ENCODE measurements at places on chromosomes 1 and 21.

GRCh38 chr21:37117204-37117603 lies 44.1 kb downstream of the TTC3 start:
- no peak for DNase-seq

GRCh38 chr21:44870748-44871495 lies 2.6 kb downstream of the PTTG1IP start:
- DNase-seq: no peak

DNA sequence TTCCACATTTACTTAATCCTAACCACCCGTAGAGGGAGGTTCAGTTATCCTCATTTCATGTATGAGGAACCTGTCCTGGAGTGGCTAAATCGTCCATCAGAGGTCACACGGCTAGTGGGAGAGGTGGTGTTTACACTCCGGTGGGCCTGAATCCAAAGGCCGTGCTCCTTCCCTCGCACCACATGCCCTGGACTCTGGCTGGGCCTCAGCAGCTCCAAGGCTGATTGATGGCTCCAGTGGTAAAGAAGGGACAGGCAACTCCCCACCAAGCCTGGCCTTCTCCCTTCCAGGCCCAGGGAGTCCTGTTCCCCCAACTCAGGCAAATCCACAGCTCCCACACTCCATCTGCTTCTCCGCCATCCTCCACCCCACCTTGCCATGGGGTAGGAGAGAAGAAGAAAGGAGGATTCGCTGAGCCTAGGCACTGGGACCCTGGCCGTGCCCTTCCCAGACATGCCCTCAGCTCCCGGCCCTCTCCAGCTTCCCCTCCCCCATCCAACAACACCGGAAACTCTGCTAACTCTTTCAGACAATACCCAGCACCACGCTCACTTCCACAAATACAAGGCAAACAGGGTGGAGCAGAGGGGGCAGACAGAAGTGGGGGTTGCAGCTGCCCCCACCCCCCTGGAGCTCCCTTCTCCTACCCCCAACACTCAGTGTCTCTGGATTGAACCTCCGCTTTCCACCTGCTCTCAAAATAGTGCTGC lies 10.9 kb downstream of the ARHGEF2 start:
- DNase-seq: peak; percentile 29

DNA sequence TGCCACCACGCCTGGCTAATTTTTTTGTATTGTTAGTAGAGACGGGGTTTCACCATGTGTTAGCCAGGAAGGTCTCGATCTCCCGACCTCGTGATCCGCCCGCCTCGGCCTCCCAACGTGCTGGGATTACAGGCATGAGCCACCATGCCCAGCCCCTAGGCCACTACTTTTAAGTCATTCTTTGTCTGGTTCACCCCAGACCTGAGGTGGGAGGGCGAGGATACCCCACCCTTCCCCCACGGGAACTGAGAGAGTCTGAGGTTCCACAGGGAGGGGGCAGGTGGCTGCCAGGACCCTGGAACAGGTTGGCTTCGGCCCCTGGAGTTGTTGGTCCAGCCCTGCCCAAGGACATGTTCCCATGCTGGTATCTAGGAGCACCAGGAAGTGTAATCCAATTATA lies 7.7 kb upstream of the SDC3 start:
- DNase-seq: no peak

- DNase-seq: no peak
Observed at GRCh38 chr1:235943581-235944114, 76.9 kb upstream of the LYST start.

DNA sequence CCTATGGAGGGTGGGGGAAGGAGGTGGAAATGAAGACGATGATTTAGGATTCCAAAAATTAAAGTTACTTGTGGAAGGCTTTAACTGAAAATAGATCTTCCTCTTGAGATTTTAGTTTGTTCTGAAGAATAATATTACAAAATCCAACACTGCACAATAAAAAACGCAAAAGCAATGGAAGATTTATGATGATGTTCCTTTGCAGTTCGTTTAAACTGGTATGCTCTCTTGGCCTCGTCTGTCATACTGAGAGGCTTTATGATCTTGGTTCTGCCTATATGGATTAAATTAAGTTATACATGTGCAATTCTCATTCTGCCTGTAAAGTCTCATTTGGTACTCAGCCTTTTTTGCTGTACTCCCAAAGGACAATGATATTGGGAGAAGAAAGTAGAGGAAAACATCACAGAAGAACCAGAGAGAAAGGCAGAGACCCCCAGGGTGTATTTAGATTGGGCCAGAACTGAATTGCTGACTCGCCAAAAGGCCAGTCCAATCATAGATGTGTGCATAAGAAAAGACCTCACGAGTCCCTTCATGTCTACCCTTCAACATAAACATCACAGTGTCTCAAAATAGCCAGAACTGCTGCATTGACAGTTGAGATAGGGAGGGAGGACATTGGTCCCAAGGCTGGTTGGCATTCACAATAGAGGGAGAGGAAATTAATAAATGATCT lies 188.6 kb downstream of the GREM2 start:
- DNase-seq: no peak

DNA sequence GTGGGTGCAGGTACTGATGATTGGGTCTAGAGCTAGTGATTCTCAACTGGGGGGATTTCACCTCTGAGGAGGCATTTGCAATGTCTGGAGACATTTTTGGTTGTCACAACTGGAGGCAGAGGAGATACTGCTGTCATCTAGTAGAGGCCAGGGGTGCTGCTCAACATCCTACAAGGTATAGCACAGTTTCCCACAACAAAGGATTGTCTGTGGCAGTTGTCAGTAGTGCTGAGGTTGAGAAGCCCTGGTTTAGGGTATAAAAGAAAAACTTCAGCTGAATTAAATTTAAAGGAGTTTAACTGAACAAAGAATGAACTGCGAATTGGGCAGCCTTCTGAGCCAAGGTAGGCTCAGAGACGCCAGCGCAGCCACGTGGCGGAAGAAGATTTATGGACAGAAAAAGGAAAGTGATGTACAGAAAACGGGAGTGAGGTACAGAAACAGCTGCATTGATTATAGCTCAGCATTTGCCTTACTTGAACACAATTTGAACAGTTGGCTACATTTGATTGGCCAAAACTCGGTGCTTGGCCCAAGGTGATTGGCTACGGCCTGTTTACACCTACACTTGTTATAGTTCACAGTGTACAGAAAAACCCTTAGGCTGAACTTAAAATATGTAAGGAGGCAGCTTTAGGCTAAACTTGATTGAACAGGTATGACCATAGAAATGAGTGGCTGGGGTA lies 40.4 kb downstream of the MPZL1 start:
- DNase-seq: no peak

DNA sequence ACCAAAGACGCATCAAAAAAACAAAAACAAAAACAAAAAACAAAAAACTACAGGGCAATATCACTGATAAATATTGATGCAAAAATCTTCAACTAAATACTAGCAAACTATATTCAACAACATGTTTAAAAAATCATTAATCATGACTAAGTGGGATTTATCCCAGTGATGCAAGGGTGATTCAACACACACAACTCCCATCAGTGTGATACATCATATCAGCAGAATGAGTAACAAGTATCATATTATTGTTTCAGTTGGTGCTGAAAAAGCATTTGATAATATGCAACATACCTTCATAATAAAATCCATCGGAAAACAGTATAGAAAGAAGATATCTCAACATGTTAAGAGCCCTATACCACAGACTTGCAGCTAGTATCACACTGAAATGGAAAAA lies 953.0 kb downstream of the AMY1C start:
- DNase-seq: no peak

DNA sequence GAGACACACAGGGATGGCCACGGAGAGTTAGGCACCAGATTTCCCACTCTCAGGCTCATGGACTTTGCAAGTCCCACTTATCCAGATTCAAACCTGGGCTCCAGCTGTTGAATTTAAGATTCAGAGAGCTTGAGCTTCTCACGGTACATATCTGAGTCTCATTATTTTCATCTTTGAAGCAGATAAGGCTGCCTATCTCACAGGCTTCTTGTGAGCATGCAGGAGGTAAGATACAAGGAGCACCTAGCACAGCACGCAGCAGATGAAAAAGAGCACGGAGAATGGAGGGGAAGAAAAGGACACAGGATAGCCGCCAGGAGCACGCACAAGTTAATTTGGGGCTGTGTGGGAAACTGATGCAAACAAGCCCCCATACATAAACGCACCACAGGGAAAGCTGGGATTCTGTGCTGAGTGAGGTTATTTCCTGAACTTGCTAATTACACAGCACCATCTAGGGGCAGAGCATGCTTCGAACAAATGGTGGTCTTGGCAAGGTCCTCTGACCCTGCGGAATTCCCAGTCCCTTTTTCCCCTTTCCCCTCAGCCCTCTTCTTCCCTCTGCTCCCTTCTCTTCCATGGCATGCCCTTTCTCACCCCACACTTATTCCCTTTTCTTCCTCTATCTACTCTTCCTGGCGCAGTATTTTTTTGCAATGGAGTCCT lies 134.7 kb upstream of the VANGL1 start:
- no peak for DNase-seq

DNA sequence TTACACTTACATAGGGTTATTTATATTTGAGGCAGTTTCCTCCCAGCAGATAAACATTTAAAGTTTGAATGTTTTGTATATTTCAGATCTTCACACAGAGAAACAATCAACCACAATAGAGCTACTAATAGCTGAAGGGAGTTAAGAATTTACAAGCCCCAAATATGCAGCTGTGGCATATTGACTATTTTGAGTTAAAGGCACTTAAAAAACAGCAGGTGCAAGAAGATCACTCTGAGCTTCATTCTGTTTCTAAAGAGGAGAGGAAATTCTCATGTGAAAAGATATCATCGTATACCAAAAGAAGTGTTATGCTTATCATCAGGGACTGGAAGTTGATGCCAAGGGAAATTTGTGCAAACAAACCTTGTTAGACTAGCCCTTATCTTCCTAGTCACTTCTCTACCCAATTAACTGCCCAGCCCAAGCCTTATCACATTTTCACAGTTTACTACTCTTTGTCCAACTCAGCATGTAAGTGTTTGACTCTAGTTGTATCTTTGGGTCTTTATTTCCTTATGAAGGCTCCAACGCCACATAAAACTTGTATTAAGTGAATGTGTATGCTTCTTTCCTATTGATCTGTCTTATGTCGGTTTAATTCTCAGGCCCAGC lies 66.3 kb upstream of the COG2 start:
- DNase-seq: no peak

DNA sequence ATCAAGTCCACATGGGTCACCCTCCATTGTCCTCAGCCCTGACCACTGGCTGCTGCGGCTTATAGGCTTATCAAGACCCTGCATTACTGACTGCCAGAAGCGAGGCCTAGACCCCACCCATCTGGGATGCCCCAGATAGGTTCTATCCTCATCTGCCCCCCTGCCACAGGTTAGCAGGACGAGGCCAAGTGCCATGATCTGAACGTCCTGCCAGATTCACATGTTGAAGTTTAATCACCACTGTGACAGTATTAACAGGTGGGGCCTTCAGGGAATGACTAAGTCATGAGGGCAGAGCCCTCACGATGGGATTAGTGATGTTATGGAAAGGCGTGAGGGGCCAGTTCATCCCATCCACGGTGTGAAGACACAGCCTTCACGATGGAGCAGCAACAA lies 6.2 kb upstream of the CPLANE2 start:
- no peak for DNase-seq

GRCh38 chr1:61539720-61540462 lies 185.1 kb downstream of the TM2D1 start:
- DNase-seq: no peak

GRCh38 chr1:184002071-184002470 lies 35.5 kb downstream of the COLGALT2 start:
- peak; percentile 42 for DNase-seq

GRCh38 chr1:115682792-115683191 lies 41.0 kb downstream of the VANGL1 start:
- DNase-seq: no peak

DNA sequence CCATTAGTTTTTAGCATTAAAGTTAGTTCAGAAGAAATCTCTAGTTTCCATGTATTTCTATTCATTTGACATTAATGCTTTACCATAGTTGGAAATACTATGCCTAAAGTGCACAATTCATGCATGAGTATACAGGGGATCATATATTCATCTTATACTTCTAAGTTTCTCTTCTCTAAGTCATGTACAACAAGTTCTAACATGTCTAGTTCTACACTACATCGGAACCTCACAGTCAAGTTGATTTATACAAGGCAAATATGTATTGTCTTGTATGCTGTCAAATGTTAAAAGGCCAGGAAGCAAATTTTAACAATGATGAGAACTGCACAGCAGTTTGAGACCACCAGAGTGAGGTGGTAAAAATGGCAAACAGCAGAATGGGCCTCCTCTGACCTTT lies 22.9 kb upstream of the MOB3C start:
- no peak for DNase-seq

GRCh38 chr1:222697826-222698225 lies 14.5 kb downstream of the AIDA start:
- no peak for DNase-seq

DNA sequence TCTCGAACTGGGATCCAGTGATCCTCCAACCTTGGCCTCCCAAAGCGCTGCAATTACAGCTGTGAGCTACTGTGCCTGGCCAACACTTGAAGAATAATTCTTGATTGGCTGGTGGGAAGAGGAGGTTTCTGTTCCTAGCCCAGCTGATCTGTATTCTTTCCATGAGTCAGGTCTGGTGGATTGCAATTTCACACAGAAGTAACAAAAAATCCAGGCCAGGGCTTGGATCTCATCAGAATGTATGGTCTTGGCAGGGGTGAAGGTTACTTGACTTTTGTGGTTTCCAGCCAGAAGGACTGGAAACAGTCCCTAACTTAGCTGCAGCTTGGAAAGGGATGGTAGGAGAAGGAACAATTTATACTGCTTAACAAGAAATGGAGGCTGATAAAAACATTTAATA lies 5.1 kb upstream of the HP1BP3 start:
- no peak for DNase-seq

DNA sequence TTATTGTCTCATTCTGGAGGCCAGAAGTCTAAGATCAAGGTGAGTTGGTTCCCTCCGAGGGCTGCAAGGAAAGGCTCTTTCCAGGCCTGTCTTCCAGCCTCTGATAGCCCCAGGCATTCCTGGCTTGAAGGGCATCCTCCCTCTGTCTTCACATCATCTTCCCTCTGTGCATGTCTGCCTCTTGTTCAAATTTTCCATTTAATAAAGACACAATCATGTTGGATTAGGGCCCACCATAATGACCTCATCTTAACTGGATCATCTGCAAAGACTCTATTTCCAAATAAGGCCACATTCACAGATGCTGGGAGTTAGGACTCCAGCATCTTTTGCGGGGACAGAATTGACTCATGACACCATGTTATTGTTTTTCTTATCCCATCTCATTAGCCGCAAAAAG lies 24.5 kb downstream of the HUNK start:
- DNase-seq: no peak

GRCh38 chr1:63710308-63710707 lies 63.5 kb upstream of the ROR1 start:
- no peak for DNase-seq

DNA sequence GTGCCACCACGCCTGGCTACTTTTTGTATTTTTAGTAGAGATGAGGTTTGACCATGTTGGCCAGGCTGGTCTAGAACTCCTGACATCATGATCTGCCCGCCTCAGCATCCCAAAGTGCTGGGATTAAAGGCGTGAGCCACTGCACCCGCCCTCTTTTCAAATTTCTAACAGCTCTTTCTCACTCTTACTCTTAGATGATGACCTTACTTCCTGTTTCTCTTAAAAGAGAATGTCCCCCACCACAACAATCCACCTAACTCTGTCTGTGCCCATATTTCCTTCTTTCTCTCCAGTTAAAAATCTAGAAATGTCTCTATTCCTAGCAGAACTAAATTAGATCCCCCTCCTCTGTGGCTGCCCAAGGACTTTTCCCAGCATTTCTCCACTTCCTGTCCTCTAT lies 46.6 kb upstream of the RGS2 start:
- DNase-seq: no peak

GRCh38 chr1:18927082-18927653 lies 24.8 kb upstream of the ALDH4A1 start:
- no peak for DNase-seq

GRCh38 chr1:17770983-17771382 lies 15.8 kb downstream of the ACTL8 start:
- DNase-seq: no peak

All from amygdala (tissue), 56 donors.